ENCODE measurements at places on chromosomes 12 and 14.

- DNase-seq = no peak
Measured at GRCh38 chr14:24996930-24997725, 52.8 kb downstream of the STXBP6 start.

GRCh38 chr14:57854571-57854970, 11.3 kb downstream of the SLC35F4 start:
- no peak for DNase-seq

DNA sequence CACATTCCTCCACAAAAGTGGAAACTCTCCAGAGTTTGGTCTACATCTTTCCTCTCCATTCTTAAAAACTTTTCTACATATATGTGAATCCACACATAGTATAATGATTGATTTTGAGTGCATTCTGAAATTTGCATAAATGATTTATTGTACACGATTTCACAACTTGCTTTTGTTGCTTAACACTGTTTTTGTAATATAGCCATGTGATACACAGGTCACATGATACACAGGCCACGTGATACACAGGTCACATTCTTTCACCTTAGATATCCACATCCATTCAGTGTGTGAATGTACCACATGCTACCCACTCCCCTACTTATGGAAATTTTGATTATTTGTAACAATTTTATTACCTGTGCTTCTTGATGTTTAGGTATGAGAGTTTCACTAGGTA, 319.1 kb downstream of the ZFP36L1 start:
- DNase-seq = no peak

DNA sequence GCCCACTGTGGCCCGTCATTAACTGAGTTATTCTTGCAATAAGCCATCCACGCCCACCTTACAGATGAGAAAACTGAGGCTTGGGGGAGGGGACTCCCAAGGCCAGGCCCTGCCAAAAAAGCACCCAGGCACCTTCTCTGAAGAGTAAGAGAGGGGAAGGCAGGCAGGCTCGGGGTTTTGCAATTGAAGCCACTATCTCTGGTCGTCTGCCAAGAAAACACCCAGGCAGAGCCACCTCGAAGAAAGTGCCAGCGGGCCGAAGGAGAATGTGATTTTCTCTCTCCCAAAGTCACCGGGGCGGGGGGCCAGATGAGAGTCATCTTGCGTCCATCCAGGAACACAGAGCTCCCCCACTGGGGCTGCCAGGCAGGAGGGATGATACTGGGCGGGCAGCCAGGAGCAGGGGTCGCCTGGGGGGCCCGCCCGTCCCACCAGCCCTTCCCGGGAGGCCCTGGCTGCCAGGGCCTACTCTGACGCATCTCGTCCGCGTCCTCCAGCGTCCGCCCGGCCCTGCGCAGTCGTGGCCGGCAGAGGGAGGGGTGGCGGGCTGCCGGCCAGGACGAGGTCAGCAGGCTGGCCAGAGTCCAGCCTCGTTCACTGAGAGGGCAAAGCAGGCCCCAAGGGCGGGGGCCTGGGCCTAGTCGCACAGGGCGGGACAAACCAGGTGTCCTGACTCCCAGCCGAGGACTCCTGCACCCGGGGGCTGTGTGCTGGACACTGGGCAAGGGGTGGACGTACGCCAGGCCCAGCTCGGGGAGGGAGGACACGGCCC, 74.3 kb downstream of the RFLNA start:
- no peak for DNase-seq

DNA sequence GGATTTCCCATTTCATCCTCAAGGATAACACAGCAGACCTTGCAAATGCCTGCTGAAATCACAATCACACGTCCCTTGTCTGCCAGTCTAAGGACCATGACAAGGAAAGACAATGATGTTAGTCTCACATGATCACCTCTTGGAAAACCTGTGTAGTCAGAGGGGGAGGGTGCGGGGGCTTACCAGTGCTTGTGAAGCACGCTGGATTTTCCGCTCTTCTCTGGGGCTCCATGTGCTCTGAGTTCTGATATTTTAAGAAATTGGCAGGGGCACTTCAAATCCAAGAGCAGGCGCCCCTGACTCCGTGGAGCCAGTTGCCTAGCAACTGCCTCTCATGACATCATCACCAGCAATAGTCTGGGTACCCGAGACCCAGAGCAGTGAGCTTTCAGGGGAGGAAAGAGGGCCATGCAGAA, 200.9 kb upstream of the C14orf180 start:
- DNase-seq = no peak

Measured in NCI-H1092 (cell line).